SIG-M5 (cell line): ENCODE measurements at places on chromosomes 1 and 21.

GRCh38 chr1:247332623-247333361 is 1.1 kb upstream of the ZNF496 start:
- DNase-seq: no peak

GRCh38 chr21:38300141-38300578 is 43.4 kb downstream of the KCNJ15 start:
- DNase-seq: no peak

DNA sequence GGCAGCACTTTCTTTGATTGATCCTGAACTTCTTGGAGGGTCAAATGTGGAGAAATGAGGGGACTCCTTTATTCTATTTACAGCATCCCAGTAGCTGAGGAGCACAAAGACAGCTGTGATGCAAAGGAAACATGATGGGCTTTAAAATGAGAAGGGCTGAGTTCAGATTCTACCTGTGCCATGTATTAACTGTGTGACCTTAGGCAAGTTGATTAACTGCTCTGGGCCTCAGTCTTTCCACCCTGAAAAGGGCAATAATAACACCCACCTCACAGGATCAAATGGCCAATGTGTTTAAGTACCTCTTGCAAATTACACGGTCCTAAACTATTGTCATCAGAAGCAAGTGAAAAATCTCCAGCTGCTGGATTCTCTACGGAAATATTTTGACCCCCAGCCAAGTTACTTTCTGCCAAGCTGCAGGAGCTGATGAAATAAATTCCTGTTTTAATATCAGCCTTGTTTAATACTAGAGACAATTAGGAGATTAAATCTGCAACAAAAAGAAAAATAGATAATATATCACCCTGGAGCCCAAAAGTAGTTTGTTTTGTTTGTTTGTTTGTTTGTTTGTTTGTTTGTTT is 15.7 kb downstream of the TMEM81 start:
- no peak for DNase-seq

DNA sequence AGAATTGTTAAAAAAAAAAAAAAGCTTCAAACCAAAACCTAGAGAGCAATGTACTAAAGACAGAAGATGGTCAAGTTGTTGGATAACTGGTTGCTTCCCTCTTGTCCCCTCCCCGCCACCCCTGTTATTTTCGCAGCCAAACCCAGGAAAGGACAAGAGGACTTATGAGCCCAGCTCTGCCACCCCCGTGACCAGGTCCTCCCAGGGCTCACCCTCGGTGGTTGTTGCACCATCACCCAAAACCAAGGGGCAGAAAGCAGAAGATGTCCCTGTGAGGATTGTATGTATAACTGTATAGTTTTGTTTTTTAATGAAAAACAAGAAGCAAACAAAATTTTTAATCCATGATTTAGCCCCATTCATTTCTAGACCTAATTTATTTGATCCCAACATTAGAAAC is 69.4 kb downstream of the VPS26C start:
- no peak for DNase-seq

DNA sequence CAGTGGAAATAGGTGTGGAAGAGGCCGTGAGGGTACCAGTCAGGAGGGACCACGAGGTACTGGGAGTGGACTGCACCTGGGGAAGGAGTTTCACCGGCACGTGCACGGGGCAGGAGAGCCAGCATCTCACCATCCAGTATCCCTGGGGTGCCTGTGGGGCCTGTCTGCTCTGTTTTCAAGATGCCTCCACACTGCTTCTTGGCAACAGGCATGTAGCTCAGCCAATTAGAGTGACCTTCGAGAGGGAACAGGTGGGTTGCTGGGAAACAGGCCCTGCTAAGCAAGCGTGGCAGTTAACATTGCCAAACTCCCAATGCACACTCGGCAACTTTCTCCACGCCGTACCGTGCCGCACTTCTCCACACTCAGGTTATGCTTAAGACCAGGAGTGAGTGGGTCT is 17.7 kb downstream of the KCNC4 start:
- no peak for DNase-seq

DNA sequence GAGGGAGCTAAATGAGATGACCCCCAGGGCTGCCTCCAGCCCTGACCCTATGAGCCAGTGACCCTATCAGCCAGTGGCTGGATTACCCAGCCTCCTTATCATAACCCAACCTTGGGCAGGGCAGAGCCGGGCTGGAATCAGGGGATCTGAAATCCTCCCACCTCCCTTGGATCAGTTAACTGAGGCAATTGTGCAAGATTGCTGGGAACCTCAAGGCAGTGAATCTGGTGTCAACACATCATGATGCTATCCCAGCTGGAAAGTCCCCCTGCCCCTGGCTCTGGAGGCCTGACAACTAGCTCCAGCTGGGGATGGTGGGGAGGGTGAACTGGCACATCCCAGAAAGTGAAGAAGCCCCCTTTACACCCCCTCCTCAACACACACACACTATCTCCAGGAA is 6.4 kb upstream of the TSPAN1 start:
- DNase-seq: no peak

DNA sequence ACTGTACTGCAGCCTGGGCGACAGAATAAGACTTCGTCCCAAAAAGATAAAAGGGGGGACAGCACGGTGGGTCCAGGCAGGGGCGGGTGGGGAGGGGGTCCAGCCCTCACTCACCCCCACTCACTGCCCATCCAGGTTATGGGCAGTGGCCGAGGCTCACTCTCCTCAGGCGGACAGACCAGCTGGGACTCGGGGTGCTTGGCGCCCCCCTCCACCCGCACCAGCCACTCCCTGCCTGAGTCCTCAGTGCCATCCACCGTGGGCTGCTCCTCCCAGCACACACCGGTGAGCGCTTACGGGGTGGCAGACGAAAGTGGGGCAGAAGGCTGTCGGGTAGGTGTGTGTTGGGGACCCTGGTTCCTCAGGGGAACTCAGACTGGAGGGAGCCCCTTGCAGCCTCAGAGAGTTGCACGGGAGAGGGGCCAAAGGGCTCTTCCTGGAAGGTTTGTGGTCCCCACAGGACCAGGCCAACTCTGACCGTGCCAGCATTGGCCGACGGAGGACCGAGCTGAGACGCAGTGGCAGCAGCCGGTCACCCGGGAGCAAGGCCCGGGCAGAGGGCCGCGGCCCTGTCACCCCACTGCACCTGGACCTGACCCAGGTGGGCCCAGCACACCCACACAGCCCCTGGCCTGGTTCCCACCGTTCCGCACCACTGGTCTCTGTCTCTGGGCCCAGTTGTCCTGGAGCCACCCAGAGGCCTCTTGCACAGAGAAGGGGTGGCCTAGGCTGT is 6.6 kb downstream of the PLEKHN1 start:
- no peak for DNase-seq

- no peak for DNase-seq
These were observed 25.6 kb downstream of the RGS1 start for GRCh38 chr1:192601143-192601542.

- DNase-seq: no peak
These were observed 237.1 kb downstream of the VAV3 start for GRCh38 chr1:107727866-107728265.
